ENCODE measurements at places on chromosomes 13 and 19.
A peak's percentile ranks its signal among the peaks of the same experiment; 100 is the strongest.

DNA sequence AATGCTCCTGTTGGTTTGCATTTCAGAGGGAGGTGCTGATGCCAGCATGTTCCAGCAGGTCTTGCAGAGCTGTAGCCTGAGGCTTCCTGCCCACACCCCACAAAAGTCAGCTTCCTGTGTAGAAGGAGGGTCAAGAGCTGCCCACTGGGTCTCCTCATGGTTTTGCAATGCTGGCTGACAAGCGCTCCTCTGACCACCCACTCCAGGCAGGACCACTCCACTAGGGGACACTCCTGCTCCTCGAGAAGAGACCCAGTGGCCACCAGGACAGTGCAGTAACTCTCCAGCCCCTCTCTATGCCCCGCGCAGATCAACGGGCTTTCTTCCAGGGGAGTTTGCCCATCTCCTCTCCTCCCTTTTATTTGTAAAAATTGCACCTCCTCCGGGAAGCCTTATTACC is 72.9 kb upstream of the UQCRFS1 start:
- no peak for DNase-seq

- DNase-seq: no peak
Measured at GRCh38 chr13:91381371-91381770, 17.1 kb upstream of the GPC5 start.

DNA sequence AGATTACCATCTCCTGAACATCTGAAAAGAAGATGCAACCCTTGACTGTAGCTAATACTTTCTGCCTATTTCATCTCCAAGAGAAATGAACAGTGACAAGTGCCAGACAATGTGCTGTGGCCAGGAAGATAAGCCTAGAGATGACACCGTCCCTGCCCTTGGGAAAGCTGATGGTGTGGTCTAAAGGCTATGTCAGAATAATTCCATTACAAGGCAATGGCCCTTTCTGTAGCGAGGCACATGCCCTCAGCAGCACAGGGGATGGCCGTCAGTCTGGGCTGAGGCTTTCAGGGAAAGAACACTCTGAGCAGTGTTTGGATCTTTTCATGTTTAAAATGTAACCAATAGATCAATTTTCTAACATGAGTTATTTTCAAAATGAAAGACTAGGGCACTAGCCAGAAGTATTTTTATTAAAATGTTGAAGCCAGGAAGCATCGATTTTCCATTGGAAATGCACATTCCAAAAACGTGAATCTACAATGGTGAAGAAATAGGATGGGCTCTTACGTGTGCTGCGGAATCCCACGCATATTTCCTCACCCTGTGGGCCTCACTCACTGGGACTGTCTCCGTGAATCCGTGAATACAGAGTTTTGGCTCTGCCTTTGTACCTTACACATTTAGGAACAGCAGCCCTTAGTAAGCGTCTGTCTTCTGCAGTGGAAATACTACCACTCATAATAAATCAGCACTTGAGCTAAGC is 22.0 kb downstream of the COL4A1 start:
- DNase-seq: no peak

- no peak for DNase-seq
Measured at GRCh38 chr13:85995788-85996418, 196.7 kb upstream of the SLITRK6 start.

DNA sequence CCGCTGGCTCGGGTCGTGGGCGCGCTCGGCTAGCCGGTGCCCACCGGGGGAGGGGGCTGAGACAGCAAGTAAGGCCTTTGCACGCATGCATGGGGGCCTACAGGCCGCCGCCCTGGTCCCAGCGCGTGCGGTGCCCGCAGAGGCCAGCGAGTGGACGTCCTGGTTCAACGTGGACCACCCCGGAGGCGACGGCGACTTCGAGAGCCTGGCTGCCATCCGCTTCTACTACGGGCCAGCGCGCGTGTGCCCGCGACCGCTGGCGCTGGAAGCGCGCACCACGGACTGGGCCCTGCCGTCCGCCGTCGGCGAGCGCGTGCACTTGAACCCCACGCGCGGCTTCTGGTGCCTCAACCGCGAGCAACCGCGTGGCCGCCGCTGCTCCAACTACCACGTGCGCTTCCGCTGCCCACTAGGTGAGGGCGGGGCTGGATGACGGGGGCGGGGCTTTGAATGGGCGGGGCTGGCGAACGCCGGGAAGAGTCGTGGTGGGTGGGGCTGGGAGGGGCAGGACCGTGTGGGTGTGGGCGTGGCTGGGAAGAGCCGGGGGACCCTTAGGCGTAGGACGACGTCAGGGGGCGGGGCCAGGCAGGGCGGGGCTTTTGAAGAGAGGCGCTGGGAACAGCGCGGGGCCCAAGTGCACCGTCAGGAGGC is 2.1 kb downstream of the CILP2 start:
- DNase-seq: peak; percentile 53

DNA sequence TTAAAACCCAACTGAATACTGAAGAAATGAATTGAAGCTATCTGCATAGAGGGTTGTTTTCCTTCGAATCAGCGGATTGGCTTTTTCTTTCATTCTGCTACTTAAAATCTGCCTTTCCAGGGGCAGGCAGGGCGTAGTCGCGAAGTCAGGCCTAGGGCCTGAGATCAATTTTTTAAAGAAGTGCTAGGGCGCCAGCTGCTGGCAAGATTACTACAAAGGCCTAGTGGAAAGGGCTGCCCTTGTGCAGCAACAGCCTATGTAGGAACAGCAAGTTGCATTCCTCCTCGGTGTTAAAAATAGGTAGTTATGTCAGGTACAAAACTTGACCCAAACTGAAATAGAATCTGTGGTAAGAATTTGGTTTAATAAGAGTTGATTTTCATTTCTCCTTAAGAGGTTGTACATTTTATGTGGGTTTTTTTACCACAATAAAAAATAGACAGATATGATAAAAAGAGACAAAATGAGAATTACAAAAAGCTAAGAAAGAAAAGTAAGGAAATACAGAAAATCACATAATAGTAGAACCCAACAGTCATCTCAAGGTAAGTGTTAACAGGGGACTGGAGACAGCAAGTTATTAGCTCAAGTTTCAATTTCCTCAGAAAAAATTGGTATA is 9.5 kb upstream of the URAD start:
- DNase-seq: no peak
